ENCODE measurements at places on chromosomes 13 and 19.
A peak's percentile ranks its signal among the peaks of the same experiment; 100 is the strongest.

DNA sequence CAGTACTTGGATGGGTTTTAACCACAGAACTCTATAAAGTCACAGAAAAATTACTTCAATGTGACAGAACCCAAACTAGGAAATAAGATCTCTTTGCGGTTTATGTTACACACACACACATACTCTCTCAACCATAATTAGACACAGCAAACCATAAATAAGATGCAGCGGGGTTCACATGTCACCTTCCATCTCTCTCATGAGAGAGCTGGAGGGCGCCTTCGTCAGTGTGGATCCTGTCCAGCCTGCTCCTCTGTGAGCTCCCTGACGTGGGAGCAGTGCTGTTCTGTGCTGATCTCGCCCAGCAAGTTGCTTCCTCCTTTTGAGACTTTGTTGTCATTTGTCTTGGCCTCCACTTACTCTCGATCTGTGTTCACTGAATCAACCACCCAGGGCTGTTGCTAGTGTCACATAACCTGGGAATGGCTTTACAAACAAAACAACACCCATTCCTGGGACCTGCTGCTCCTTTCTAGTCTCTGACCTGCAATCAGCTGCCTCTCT is 204.9 kb upstream of the KL start:
- DNase-seq = peak; percentile 55

DNA sequence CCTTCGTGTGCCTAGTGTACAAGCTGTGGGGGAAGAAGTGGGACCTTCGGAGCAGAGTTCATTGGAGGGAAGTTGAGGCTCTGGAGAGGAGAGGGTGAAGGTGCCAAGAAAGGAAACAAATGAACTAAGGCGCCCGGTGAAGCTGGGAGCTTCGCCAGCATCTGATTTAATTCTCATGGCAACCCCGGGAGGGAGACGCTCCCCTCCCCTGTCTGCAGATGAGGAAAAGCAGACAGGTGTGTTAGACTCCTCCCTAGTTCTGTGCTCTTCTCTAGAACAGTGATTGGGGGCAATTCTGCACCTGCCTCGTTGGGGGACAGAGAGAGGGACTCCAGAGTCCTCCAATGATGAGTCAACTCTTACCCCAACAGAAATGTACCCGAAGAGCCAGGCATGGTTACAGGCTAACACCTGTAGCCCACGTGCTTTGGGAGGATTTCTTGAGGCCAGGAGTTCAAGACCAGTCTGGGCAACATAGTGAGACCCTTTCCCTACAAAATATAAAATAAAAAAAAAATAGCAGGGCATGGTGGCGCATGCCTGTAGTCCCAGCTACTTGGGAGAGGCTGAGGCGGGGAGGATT is 4.2 kb downstream of the SSC5D start:
- no peak for DNase-seq

DNA sequence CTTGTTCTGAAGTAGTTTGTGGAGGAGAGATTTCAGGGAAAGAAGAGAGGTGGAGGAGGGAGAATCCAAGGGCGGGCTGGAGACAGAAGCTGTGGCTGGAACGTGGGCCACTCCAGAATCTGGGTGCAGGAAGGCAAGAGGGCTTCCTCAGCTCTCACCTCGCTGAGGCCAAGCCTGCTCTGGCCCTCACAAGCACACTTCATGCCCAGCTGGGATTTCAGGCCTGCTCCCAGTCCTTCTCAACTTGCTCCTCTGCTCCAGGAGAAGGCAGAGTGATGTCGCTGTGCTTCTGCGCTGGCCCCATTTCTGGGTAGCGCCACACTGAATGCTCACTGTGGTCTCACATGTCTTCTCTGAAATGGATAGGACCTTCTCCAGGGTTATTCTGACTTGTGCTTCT is 328.8 kb downstream of the FGF9 start:
- no peak for DNase-seq

- no peak for DNase-seq
These were observed 2.6 kb upstream of the MEIS3 start for GRCh38 chr19:47421844-47422395.

- DNase-seq = no peak
These were observed 19.8 kb downstream of the STK24 start for GRCh38 chr13:98556968-98557631.

GRCh38 chr13:42876887-42877545 is 95.6 kb downstream of the FAM216B start:
- DNase-seq = peak; percentile 47

- no peak for DNase-seq
These were observed 33.8 kb downstream of the KLF2 start for GRCh38 chr19:16358456-16358855.

- peak; percentile 43 for DNase-seq
These were observed 10.8 kb downstream of the CLN5 start for GRCh38 chr13:77002590-77003190.

DNA sequence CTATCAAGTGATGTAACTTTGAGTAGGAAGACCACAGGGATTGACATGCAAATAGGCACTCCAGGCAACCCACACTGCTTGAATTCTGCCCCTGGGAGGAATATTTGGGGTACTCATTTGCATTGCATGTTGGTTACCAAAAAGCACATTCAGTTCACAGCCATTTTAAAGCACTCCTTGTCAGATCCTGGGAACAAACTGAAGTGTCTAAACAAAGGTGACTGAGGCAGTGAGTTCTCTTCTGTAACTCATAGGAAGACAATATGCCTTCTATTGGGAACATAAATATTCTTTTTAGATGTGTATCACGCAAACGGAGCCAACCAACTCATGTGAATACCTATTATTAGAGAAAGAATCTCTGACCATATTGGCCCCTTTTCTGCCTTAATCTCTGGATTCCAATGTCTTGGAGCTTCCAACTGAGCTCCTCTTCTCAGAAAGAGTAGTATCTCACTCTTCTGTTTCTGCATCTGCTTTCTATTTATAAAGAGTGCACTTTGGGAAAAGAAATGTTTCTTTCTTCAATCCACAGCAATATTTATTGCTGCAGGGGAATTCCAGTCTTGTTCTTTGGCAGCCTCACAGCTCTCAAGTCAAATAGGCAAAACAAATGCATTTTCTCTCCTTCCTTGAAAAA is 125.7 kb upstream of the NBEA start:
- DNase-seq = peak; percentile 79

GRCh38 chr19:50924586-50924985 is 13.4 kb upstream of the KLK4 start:
- no peak for DNase-seq

GRCh38 chr19:4030552-4030951 is 23.0 kb downstream of the PIAS4 start:
- DNase-seq = no peak

GRCh38 chr19:44002212-44002565 is 568 bp upstream of the ZNF230 start:
- DNase-seq = no peak

DNA sequence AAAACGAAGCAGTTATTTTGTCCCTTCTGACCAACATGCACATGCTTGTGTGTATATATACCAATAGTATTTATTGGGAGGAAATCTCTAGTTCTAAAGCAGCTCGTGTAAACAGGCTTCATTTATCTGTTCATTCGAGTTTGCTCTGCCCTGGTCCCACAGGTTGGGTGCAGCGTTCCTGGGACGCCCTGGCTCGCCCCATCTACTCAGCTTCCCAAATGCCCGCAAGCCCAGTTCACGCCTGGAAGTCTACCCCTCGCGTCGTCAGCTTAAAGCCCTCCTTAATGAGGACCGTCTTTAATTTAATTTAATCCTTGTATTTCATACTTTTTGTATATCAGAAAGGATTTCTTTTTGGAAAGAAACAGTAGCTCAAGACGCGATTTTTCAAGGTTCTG is 604 bp downstream of the THSD1 start:
- DNase-seq = no peak

DNA sequence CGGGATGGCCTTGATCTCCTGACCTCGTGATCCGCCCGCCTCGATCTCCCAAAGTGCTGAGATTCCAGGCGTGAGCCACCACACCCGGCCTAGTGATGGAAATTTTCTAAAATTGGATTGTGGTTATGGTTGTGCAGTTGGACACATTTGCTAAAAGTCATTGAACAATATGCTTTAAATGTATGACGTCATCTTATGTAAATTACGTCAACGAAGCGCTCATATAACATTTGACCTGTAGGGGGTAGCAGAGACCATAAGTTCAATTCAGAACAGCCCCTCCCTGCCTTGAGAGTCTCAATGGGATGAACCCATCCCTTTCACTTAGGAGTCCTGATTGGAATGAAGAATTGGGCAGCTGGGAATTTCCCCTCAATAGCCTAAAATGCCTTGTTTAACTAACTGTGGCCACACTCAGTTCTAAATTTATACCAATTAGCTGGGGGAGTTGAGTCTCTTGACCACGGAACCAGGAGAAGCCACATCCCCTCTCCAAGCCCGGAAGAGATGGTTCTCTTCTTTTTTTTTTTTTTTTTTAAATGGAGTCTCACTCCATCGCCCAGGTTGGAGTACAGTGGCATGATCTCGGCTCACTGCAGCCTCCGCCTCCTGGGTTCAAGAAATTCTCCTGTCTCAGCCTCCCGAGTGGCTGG is 15.2 kb upstream of the TLE6 start:
- peak; percentile 86 for DNase-seq

DNA sequence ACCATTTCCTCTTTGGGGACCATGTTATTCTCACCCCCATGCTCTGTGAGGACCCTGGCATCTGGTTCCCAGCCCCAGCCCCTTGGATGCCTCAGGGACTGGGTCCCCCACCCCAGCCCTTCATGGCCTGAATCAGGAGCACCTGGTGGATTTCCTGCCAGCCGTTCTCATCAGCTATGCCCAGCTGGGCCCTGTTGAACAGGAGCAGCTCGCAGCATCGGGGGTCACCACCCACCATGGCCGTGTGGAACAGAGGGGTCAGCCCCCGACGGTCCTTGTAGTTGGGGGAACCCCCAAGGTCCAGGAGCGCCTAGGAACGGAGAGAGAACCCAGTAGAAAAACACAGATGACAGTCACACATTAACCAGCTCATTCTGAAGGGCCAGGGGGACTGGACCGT is 7.8 kb downstream of the SHANK1 start:
- DNase-seq = no peak

DNA sequence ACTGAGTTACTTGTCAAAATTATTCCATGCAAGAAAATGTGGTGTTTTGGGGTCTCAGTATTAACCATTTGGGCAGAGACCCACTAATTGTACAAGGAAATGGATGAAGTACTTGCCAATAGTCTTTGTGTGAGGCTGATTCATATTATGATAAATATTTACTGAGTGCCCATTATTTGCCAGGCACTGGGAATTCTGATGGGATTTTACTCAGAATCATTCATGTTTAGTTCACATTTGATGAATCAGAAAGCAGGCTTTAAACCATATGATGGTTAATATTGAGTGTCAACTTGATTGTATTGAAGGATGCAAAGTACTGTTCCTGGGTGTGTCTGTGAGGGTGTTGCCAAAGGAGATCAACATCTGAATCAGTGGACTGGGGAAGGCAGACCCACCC is 66.2 kb upstream of the SOX21 start:
- DNase-seq = no peak

GRCh38 chr19:42794765-42795164 is 29.3 kb upstream of the PSG8 start:
- no peak for DNase-seq

- peak; percentile 33 for DNase-seq
These were observed 275.6 kb downstream of the DCLK1 start for GRCh38 chr13:35855531-35856019.

- DNase-seq = no peak
These were observed 236.3 kb downstream of the SLC7A1 start for GRCh38 chr13:29359181-29359580.

- no peak for DNase-seq
These were observed 117.7 kb downstream of the STK24 start for GRCh38 chr13:98459171-98459681.

DNA sequence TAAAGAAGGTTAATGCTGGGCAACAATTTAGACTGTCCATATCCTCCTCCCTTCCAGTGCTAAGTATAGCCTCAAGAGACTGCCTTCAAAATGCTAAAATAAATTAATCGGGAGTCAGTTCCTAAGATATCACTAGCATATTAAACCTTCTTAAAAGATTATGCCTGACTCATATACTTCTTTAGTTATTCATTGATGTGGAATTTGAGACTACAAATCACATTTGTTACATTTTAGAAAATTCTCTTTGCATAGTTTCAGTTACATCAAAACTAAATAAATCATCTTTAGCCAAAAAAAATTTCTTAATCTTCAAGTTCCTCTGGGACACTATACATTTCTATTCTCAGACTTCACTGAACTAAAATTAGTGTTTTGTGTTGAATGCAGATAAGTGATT is 769.1 kb downstream of the PCDH9 start:
- no peak for DNase-seq

DNA sequence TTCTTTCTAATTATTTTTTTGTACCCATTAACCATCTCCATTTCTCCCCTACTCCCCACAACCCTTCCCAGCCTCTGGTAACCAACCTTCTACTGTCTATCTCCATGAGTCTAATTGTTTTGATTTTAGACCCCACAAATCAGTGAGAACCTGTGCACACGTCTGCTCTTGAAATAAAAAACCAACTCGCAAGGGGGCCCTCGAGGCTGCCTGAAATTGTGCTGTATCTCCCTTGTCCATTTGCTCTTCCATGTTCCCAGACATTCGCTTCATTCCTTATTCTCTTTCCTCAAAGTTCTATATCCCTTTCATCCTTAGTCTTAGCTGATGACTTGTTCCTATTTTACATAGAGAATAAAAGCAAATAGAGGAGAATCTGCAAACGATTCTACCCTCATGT is 95.0 kb downstream of the GPC5 start:
- DNase-seq = no peak

DNA sequence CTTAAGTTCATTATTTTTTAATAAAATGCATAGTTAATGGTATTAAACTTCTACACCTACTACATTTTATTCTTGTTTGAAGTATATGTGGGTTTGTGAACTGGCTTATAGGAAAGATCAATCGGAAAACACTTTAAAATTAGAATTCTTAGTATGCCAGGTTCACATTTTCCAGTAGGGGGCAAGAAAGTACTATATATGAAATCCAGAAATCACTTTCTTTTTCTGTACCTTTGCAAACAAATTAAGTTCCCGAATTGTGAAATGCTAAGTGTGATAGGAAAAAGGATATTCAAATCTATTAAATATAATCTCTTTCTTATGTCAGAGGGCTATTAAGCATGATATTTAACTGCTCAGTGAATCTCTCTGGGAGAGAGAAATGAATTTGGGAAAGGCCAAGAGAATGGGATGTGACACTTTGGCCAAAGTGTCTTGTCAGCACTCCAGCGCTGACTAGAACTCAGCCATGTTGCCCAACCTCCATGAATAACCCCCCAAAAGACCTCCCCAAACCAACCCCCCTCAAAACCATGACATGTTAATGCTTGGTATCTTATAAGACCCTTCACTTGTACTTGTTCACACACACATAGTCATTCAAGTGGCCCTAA is 122.6 kb upstream of the SLC10A2 start:
- DNase-seq = no peak

- DNase-seq = peak; percentile 21
These were observed 468 bp downstream of the S1PR5 start for GRCh38 chr19:10516671-10517286.

DNA sequence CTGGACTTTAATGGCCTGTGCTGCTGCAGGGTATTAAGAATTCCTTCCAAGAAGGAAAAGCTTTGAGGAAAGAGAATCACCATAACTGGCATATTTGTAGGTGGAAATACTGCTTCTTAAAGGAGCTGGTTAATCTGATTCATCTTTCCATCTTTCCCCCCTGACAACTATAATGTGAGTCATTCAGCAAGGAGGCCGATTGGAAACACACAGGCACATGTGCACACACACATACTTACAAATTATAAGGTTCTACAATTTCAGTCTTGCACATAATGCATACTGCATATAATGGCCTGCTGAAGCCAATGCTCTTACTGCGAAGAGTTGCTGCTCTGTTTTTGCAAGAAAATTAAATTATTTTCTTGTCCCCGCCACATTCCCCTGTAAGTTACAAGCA is 78.8 kb upstream of the TPP2 start:
- no peak for DNase-seq
